ENCODE measurements at places on chromosomes 5 and 9. TPM values are rescaled to one million over a fixed set of nuclear protein-coding genes. Genes with fewer than 3 reads are reported as not detected.

DNA sequence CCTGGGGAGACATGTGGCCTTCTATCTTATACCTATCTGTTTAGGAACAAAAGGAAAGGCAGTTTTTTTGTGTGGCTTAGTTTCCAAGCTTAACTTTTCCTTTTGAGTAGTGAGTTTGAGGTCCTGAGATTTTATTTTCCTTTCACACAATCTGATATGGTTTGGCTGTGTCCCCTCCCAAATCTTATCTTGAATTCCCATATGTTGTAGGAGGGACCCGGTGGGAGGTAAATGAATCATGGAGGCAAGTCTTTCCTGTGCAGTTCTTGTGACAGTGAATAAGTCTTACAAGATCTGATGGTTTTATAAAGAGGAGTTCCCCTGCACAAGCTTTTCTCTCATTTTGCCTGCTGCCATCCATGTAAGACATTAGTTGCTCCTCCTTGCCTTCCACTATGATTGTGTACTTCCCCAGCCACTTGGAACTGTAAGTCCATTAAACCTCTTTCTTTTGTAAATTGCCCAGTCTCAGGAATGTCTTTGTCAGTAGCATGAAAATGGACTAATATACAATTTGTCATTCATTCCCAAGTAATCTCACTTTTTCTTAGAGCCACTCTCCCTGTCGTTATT, 4.7 kb upstream of the CLTB start:
- no peak for DNase-seq

GRCh38 chr5:76278261-76278789, 124.8 kb upstream of the IQGAP2 start:
- DNase-seq, result no peak

DNA sequence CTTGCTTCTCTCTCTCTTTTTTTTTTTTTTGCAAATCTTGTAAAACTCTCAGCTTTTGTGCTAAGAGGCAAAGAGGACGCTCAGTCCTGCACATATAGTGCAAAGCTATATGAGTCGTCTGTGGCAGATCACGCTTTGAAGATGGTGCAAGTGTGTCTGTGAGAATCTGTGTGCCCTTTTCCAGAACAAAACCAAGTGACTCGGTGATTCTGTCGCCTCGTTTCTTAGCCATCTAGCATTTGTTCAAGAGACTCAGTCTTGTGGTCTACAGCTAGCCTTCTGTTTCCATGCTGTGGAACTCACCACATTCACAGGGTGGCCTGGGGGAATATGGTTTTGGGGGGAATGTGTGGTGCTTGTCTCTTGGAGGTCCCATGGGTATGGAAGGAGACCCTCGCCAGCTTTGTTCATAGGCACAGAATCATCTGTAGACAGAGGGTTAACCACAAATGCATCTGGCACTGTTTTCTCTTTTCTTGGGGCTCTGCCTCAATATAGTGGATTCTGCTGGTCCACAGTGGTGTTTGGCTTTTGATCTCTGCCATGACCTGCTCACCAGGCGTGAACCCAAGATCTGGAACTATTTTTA, 82.1 kb downstream of the C9orf152 start:
- no peak for DNase-seq

GRCh38 chr5:2524620-2525019, 226.9 kb downstream of the IRX2 start:
- DNase-seq, result no peak

- DNase-seq, result no peak
These were observed 422 bp upstream of the TRIM32 start for GRCh38 chr9:116686693-116687073.

- no peak for DNase-seq
These were observed 207.1 kb downstream of the ICE1 start for GRCh38 chr5:5629607-5629978.

DNA sequence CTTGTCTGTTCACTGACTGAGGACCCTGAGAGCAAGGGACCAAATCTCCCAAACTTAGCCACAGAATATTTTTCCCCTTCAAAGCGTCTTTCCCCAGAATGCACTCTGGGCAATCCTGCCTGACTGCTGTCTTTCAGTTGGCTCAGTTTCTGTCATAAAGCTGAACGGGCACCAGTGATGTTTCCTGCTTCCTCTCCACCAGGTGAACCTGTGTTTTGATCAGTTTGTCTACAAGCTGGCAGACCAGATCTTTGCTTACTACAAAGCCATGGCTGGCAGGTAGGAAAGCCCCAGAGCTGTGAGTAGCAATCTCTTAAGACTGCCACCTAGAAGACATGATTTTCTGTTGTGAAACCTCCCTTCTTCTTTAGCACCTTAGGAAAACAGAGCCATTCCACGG, 61.8 kb downstream of the CYFIP2 start:
- DNase-seq, result no peak

- DNase-seq, result no peak
These were observed 444.6 kb downstream of the ZNF608 start for GRCh38 chr5:124301850-124302249.

GRCh38 chr9:36035006-36035405, 1.7 kb upstream of the RECK start:
- no peak for DNase-seq

- DNase-seq, result no peak
These were observed 88.8 kb downstream of the RGS7BP start for GRCh38 chr5:64594601-64595000.

DNA sequence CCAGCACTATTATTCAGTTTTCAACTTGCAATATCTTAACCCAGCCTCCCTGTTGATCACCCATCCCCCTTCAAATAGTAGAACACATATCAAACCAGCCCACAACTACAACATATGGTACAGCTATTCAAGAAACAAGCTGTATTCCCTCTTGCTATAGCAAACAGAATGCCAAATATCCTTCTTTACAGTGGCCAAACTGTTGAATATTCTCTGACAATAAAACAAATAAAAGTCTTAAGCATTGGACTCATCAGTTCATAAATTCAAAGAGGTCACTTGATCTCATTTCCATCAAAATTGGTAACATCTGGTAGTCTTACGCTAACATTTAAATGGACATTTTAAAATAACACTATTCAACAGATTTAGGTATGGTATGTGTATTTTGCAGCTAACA, 350.8 kb downstream of the EFNA5 start:
- DNase-seq, result no peak

- no peak for DNase-seq
These were observed 125.5 kb downstream of the MTX3 start for GRCh38 chr5:79865579-79865978.

- no peak for DNase-seq
These were observed 121.1 kb upstream of the IL12B start for GRCh38 chr5:159451197-159452052.

GRCh38 chr5:172877466-172878260, 43.6 kb downstream of the ERGIC1 start:
- DNase-seq, result no peak

DNA sequence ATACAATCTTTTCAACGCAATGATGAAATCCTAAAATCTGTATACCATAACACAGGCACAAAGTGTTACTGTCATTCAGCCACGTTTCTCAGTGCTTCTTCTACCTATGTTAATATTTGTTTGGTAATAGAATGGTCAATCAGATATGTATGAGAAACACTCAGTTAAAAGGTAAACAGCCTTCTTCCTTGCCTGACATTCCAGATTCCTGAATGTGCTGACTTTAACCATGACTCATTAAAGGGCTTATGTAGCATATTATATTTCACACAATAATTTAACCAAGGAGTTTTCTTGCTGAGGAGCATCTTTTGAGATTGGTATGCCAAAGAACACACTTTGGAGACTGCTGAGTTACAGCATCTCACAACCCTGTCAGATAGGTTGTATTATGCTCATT, 187.6 kb downstream of the CETN3 start:
- DNase-seq, result no peak

DNA sequence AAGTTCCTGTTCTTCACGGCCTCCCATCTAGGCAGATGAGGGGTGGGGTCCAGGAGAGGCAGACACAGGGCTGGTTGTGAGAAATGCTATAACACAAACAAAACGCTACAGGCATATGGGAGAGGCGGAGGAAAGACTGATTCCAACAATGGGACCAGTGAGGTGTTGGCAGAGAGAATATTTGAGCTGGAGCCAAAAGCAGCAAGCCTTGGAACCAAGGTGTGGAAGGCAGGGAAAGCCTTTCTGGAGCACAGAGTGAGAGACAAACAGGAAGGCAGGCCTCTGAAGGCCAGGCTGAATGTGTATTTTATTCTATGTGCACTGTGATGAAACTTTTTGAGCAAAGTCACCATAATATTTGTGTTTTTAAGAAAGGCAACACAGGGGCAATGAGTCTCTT, 2.9 kb downstream of the ATPSCKMT start:
- no peak for DNase-seq

DNA sequence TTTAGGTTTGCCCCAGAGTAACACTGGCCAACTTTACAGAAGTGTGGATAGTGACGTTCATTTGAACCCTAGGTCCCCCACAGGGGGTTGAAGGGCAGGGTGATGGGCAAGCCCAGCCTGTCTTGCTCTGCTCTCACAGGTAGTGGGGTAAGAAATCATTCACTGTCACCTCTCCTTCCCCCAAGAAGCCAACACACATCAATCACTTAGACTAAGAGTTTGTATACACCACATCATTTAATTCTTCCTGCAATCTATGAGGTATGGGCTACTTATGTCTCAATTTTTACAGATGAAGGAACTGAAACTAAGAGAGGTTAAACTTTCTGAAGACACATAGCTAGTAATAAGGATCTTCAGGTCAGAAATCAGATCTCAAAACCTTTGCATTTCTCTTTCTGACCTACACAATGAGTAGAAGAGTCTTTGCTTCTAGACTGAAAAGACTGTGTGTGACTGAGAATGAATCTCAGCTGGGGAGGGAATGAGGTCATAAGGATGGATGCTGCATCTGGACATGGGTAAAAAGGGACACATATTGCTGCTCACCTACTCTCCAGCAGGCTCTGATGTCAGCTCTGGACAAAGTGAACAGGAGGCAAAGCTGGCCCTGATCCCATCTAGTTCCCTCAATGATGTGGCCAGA, 81.0 kb upstream of the EQTN start:
- no peak for DNase-seq

- no peak for DNase-seq
These were observed 102.4 kb upstream of the APC start for GRCh38 chr5:112635276-112635675.

GRCh38 chr5:170440771-170441392, 51.7 kb upstream of the KCNMB1 start:
- DNase-seq, result no peak

- no peak for DNase-seq
These were observed 379.8 kb downstream of the KDM4C start for GRCh38 chr9:7137571-7137970.

DNA sequence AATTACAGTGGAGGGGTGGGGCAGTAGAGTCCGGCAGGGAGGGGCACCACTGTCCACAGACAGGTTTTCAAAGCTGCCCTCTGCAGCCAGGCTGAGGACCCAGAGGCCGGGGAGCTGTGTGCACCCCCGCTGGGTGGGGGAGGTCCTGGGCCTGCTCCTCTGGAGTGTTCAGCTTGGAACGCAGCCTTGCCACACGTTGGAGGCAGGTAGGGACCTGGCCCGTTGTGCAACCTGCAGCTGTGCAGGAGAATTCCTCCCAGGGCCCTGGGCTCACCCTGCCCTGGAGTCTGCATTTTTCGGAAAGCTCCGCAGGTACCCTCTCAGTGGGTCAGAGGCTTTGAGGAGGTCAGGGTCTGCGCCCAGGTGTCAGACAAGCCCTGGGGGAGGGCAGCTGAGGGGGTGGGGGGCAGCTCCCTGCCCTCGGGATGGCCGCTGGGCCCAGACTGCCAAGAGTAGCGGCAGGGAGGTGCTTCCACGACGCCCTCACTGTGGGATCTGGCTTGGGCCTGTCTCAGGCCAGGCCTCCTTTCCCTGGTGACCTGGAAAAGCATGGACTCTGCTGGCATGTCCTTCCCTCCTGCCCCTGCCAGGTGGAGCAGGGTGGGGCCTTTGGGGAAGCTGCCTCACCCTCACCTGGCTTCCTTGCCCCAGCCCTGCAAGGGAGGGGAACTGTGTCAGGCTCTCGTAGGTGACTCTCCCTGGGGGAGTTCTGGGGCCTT, 29.5 kb downstream of the RXRA start:
- no peak for DNase-seq

PIP5KL1 gene
- polyA plus RNA-seq, result 1.9 TPM

ITGA1 gene
- 63.5 TPM for polyA plus RNA-seq

MTMR12 gene
- 36.6 TPM for polyA plus RNA-seq

DIPK1B gene
- 31.0 TPM for polyA plus RNA-seq

SLC46A2 gene
- polyA plus RNA-seq, result 0.40 TPM

PAXX gene
- polyA plus RNA-seq, result 33.1 TPM

KCNIP1 gene
- polyA plus RNA-seq, result 14.3 TPM

RALGPS1 gene
- polyA plus RNA-seq, result 22.4 TPM

STPG3 gene
- polyA plus RNA-seq, result 1.9 TPM

Data from right renal pelvis (tissue), 4 donors.